ENCODE measurements at places on chromosomes 1 and 21. TPM values are rescaled to one million over a fixed set of nuclear protein-coding genes. Genes with fewer than 3 reads are reported as not detected.

GRCh38 chr1:214331180-214331579 lies 50.2 kb downstream of the SMYD2 start:
- DNase-seq, result no peak

DNA sequence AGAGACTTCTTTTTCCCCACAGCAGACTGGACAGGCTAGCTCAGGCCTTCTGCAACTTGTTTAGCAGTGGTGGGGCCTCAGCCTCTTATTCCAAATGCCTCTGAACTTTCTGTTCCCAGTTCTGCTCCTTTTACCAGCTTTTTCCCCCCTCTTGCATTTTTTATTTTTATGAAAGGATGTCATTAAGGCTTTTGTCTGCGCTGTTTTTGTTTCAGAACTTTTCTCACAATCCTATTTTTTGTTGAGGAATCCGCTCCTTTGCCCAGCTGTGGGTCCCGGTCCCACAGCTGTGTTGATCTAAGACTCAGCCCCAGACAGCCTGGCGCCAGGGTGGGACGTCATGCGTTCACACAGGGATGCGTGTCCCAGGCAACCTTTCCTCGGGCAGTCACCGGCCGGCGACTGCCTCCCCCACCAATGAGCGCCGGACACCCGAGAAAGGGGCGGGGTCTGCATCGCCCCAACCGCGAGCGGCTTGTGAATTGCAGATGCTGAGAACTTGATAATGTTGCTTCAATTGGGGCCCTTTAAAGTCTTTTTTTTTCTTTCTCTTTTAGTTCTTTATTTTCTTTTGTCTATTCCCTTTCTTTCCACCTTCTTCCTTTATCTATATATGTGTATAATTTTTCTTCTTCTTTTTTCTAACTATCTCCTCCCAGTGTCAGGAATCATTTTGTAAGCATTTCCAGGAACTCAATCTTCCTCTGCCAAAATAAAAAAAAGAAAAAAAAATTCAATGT lies 3.0 kb upstream of the ID3 start:
- no peak for DNase-seq

DNA sequence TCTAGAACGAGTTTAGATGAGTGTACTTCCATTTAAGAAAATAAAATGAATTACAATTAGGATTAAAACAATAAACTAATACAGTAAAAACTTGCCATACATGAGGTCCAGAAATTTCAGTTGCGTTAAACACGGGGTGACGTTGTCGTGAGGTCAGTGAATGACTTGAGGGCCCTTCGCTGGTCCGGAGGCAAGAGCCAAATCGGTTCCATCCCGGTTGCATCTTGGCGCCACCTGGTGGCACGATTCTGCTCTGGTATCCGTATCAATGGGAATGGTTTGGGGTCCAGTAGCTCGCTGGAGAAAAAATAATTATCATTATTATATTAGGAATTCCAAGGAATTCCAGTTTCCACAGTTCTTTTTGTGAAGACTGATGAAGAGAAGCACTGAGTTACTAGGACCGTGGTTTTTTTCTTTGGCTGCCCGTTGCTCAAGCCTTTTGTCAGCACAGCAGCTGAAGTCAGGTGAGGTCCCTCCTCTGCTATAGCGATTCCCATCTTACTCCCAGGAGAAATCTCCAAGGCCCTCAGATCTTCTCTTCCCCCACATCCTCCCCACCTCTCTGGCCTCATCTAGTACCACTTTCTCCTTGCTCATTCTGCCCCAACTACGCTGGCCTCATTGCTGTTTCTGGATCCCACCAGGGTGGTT lies 161.4 kb downstream of the SLC35F3 start:
- DNase-seq, result peak; percentile 23

DNA sequence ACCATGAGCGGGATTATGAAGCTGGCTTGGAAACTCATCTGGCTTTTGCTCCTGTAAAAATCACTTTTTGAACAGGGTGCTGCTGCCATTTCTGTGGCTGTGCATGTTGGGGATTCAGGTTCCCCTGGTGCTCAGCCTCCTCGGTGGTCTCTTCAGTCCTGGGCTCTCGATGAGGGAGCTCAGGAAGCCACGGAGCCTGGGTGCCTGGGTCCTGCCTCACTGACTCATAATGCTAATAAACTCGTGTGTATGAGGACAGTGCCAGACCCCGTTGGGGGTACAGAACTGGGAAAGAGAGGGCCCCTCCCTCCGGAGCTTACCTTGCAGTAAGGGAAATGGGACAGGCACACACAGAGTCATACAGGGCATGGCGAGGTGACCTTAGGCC lies 5.8 kb downstream of the COQ8A start:
- no peak for DNase-seq

GRCh38 chr1:225691377-225691776 lies 38.5 kb upstream of the ENAH start:
- no peak for DNase-seq

- no peak for DNase-seq
These were observed 346.0 kb downstream of the USP25 start for GRCh38 chr21:16075649-16076282.

GRCh38 chr1:40794974-40795715 lies 11.6 kb downstream of the KCNQ4 start:
- DNase-seq, result no peak

DNA sequence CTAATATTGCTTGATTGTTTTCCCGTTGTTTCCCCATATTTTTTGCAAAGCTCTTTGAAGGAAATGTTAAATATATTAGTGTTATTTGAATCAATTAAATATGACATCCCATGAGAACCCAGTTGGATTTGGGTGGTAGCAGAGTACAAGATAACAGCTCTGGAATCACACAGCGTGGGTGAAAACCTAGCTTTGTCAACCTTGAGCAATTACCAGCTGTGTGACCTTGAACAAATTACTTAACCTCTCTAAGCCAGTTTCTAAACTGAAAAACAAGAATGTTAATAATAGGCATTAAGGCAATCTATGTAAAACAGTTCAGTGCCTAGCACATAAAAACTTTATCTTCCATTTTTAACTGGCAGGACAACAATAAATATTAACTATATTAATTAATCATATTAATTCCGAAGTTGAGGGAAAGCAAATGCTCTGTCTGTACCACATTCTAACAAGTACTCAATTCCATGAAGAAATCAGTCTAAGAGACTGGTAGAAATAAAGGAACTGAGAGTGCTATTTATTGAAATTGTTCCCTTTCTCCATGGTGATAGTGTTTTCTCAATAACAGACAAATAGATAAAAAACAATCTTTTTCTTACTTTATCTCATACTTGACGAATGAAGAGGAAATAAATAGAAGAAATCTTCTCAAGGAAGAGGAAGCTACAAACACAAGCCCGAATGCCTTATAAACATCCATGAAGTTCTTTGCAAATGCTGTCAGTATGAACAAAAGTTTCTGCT lies 27.0 kb downstream of the DNASE2B start:
- DNase-seq, result no peak

- no peak for DNase-seq
These were observed 790 bp downstream of the DNAJC6 start for GRCh38 chr1:65310078-65310587.

DNA sequence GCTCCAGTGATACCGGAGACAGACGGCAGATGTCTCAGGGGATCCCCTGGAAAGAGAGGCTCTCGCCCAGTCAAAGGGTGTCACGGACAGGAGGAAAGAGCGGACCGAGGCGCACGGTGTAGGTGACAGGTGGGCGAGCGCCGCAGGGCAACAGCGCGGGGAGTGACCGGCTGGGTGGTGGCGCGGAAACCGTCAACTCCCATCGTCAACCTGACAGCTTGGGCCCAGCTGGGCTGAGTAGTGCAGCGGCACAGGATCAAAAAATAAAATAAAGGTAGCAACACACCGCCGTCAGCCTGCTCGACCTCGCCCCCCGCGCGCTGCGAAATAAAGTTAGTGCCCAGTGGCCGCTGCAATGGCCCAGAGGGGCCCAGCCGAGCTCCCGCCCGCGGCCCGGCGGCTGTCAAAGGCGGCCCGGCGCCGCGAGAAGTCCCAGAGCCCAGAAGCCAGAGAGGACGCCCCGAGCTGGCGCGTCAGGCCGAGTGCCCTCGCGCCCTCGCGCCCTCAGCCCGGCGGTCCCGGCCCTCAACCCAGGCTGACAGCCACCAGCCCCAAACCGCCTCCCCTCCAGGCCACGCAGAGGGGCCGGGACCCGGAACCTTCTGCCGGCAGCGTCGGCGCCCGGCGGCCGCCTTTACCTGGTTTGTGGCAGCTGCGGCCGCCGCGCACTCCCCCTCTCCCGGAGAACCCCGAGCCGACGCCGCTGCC lies at the start of gene LYST:
Gene LYST, minus strand, starts transcription at position 702 of the 708 bp plus-strand sequence. CDS start 36,489 bp downstream, outside the sequence.
- DNase-seq, result no peak

GRCh38 chr1:117638141-117638540 lies 32.3 kb downstream of the TENT5C start:
- DNase-seq, result no peak

DNA sequence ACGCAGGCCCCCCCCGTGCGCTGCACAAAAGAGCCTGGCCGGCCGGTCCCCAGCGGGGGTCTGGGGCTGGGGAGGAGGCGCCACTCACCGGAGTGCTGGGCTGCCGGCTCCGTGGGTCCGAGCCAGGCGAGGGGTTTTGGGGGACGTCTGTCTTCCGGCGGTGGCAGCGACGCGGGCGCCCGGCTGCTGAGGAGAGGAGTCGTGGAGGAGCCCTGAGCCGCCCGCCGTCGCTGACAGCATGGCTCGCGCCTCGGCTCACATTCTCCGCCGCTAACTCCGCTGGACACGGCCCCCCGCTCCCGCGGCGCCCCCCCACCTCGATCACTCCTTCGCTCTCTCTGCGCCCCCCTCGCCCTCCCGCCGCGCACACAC lies 649 bp downstream of the AHDC1 start:
- DNase-seq, result peak; percentile 37

GRCh38 chr1:27993241-27993640 lies 33.5 kb downstream of the XKR8 start:
- peak; percentile 8 for DNase-seq

DNA sequence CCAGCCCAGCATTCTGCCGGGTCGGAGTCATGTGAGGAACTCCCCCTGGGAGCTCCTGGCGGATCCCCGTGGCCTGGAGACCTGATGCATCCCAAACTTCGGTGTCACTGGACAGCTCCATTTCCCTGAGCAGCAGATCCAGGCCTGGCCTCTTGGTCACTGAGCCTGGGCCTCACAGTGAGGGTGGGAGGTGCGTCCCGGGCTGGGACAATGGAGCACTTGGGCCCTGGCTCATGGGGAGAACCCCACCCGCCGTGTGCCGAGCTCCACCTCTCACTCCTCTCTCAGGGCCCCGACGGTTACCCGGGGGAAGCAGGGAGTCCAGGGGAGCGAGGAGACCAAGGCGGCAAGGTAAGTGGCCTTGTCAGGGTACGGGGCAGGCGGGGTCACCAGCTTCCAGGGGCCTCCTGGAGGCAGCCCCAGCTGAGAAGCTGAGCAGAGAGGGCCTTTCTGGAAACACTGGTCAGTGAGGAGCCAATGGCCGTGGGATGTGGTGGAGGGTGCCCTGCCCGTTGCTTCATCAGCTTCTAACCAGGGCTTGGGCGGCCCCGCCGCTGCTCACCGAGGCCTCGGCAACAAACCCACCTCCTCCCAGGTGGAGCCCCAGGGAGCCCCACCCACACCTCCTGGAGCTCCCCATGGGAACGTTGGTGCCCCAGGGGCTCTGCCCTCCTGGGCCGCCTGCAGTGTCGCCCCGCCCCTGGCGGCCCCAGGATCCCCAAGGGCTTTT lies 19.8 kb downstream of the COL6A2 start:
- DNase-seq, result no peak

SIK1 gene
- polyA plus RNA-seq, result 0.62 TPM

RNU1-1 gene
- polyA plus RNA-seq, result not detected

LCE2C gene
- polyA plus RNA-seq, result not detected

KCNE2 gene
- not detected for polyA plus RNA-seq

CFAP57 gene
- not detected for polyA plus RNA-seq

PPT1 gene
- polyA plus RNA-seq, result 138 TPM

ADGRL2 gene
- polyA plus RNA-seq, result not detected

FCRL1 gene
- 0.54 TPM for polyA plus RNA-seq

FCGR2B gene
- polyA plus RNA-seq, result 0.38 TPM

SRGAP2 gene
- polyA plus RNA-seq, result 14.0 TPM

CRYAA gene
- not detected for polyA plus RNA-seq

All from CD8-positive, alpha-beta memory T cell (primary cell).